ENCODE measurements at places on chromosomes 3 and 15.

DNA sequence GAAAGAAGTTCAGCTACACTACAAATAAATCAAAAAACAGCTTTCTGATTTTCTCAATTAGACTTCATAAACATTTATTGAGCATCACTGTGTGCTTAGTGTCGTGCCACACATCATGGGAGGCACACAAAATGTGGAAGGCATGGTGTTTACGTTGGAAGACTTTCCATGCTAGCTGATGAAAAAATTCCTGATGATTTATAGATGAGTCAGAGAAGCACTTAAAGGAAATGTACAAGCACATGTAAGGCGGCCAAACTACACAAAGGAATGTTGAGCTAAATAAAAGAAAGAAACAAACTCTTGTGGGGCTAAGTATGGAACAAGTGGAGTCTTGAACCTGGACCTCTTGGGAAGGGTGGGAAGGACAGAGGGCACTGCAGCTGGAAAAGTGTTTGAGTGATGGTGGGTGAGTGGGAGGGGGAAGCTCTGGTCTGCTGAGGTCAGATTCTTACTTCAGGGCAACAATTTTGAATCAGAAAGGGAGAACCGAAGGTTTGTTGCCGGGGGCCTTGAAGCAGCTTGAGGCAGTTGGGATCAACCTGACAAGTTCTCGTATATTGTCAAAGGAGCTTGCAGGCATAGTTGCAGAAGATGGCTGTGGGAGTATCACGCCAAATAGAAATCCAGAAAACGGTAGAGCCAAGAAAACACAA lies 66.9 kb downstream of the FOXB1 start:
- no peak for DNase-seq

- no peak for DNase-seq
Measured at GRCh38 chr3:126835472-126836219, 131.6 kb downstream of the CHCHD6 start.

GRCh38 chr3:163561151-163561550 lies 1517.1 kb downstream of the SI start:
- no peak for DNase-seq

GRCh38 chr3:155281912-155282311 lies 11.6 kb downstream of the STRIT1 start:
- DNase-seq: no peak

GRCh38 chr3:124207873-124208485 lies 216.1 kb upstream of the ROPN1 start:
- DNase-seq: no peak

- DNase-seq: peak; percentile 38
Measured at GRCh38 chr15:77418966-77419835, 703 bp downstream of the PEAK1 start.

DNA sequence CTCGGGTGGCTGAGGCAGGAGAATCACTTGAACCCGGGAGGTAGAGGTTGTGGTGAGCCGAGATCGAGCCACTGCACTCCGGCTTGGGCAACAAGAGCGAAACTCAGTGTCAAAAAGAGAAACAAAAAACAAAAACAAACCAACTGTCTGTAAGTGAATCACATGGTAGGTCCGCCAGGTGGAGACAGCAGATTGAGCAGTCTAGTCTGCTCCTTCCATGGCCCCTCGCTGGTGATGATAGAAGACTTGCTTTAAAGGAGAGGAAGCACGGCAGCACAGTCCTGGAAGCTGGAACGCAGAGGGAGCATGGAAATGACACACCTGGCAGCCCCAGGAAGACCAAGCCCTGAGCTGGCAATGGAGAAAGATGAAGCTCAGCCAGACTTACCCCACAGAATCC lies 31.4 kb upstream of the MGLL start:
- no peak for DNase-seq

GRCh38 chr15:83284559-83285283 lies at the start of gene BNC1:
Gene BNC1 (minus strand): TSS chr15:83284664. CDS start chr15:83284628, 36 bp downstream.
- DNase-seq: no peak

DNA sequence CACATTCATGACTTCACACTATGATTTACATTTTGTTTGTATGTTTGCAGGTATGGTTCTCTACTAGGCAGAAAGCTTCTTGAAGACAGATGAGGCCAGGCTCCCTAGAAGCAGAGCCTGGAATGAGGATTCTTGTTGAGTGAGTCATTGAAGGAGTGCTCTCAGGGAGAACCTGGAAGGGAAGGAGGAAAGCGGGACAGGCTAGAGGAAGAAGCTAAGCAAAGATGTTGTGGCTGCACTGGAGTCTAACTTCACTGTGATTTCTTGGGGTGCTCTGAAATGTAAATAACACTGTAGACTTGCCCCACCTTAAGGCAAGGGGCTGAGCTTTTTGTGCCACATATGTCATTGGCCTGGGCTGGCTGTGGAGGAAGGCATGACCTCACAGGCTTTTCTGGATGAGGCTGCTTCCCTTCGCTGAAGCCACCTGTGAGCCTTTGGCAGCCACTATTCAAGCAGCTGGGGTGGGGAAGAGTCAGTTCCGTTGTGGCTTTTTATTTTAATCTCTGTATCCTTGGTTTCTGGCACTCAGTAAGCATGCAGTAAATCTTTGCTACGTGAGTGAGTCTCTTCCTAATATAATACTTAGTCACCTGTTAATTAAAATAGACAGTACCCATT lies 307.3 kb downstream of the SV2B start:
- no peak for DNase-seq

DNA sequence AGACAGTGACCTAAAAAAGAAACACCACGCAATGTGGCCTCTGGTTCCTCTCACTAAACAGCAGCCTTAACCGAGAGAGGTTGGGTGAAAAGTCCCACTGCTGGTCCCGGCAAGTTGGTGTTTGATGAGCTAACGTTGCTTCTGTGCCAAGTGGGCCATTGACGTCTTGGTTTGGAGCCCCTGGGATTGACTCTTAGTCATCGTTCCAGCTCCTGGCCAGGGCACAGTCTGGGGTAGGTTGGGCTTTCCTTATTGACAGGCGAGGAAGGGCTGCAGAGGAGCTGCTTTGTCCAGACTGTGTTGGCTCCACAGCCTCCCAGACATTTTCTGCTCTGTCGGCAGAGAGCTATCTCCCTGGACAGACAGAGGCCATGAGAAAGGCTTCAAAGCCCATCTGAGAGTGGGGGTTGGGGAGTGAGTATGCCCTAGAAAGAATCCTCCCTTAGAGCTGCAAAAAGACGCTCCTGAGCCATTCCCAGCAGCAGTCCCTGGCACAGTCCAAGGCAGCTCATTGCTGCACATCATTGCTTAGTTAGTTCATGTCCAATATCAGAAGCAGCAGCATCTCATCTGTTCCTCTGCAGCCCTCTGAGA lies 28.6 kb upstream of the C3orf80 start:
- DNase-seq: no peak
